Thoracic aorta (tissue), 2 donors: ENCODE measurements at places on chromosomes 2 and 18. TPM values are rescaled to one million over a fixed set of nuclear protein-coding genes. Genes with fewer than 3 reads are reported as not detected.

GALNT14 gene
- 1.6 TPM for total RNA-seq

CD207 gene
- 0.27 TPM for total RNA-seq

DAW1 gene
- total RNA-seq: 1.1 TPM

REG3A gene
- total RNA-seq: 8.3 TPM

RAMP1 gene
- 525 TPM for total RNA-seq

AQP12A gene
- total RNA-seq: not detected

CXCR1 gene
- total RNA-seq: 4.4 TPM

GKN1 gene
- total RNA-seq: 20.7 TPM

PUM2 gene
- 45.4 TPM for total RNA-seq

SERPINB2 gene
- 9.3 TPM for total RNA-seq

CENPA gene
- not detected for total RNA-seq

RAX gene
- not detected for total RNA-seq

COMMD1 gene
- 51.1 TPM for total RNA-seq

LRATD1 gene
- 4.1 TPM for total RNA-seq

FN1 gene
- 8,882 TPM for total RNA-seq

ABCB11 gene
- not detected for total RNA-seq

CCDC141 gene
- total RNA-seq: 4.8 TPM

SPATA3 gene
- total RNA-seq: not detected

SYT4 gene
- total RNA-seq: not detected

FAM237A gene
- not detected for total RNA-seq

MREG gene
- 10.7 TPM for total RNA-seq

CTDSP1 gene
- 182 TPM for total RNA-seq

HOXD13 gene
- total RNA-seq: not detected

GCG gene
- total RNA-seq: not detected

KCTD1 gene
- total RNA-seq: 14.7 TPM

SEH1L gene
- 26.7 TPM for total RNA-seq

FMNL2 gene
- total RNA-seq: 30.6 TPM

ZFP36L2 gene
- total RNA-seq: 197 TPM

CDH20 gene
- not detected for total RNA-seq

CPLX4 gene
- not detected for total RNA-seq

CAPN10 gene
- 38.2 TPM for total RNA-seq
